ENCODE measurements at places on chromosomes 4 and X.

GRCh38 chr4:142567620-142568451, 278.3 kb downstream of the INPP4B start:
- DNase-seq = no peak

DNA sequence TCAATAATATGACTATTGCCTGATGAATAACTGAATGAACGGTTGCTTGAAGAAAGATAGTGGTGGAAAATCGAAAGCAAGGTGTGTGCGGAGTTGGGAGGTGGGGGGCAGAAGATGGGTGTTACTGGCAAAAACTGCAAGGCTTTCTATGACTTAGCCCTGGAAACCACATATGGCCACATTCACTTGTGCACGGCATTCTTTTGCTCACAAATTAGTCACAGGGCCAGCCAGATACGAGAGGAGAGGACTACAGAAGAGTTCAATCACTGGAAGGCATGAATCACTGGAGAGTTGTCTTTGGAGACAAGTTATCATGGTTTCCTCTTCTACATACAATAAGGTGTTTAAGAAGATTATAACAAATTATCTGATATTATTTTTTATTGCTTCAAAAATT, 626.5 kb upstream of the CPEB2 start:
- DNase-seq = no peak

DNA sequence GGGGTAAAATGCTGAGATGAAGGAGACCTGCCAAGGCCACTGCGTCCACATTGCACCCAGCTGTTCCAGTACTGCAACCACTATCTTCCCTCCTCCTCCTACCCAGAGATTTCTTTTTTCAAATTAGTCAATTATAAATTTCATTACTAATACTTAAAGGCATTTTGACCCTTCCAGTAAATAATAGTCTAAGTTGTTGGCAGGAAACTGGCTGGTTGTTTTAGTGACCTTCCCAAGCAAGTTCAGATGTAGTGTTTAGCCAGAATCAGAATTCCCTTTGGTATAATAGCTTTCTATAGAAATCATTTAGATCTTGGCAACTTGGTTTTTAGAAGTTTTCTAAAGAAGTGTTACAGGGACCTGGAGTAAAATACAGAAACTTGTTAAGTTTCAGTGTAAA, 66.0 kb downstream of the AASDH start:
- no peak for DNase-seq

GRCh38 chr4:109185548-109185947, 116.9 kb downstream of the COL25A1 start:
- no peak for DNase-seq

DNA sequence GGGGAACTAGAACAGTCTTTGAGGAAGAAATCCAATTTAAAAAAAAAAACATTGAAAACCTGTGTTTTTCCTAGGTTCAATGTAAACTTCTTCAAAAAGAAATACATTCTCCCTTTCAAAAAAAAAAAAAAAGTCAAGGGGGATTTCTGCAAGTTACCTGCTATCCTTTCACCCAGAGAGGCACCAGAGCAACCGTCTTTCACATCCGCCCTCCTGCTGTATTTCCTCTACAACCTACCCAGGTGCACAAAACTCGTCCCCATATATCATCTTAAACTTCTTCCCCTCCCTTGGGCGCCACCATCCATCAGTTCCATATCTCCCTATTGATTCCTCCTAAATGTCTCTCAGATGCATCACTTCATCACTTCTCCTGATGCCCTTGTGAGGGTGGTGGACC, 74.5 kb downstream of the NR3C2 start:
- DNase-seq = no peak

DNA sequence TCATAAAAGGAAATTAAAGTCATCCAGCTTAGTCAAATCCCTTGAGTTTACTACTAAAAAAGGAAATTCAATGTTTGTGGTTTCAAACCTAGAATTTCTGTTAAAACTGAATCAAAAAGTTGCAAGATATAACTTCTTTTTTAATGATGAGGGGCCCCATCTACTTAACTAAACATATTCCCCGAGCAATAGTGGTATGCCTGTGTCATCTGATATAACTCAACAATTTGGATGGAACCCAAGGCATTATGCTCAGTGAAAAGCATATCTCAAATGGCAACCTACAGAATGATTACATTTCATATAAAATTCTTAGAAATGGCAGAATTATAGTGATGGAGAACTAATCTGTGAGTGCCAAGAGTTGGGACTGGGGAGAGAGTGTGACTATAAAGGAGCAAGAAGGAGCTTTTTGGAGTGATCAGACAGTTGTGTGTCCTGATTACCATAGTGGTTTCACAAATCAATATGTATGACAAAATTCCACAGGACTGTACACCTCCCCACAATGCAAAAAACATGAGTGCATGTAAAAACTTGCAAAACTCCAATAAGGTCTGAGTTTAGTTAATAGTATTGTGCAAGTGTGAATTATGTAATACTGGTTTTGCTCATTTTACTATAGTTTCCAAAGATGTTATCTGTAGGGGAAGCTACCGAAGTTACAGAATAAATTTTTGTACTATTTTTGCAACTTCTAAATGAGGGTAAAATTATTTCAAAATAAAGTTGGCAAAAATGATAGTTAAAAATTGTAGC, 323.2 kb downstream of the ARHGAP24 start:
- no peak for DNase-seq

DNA sequence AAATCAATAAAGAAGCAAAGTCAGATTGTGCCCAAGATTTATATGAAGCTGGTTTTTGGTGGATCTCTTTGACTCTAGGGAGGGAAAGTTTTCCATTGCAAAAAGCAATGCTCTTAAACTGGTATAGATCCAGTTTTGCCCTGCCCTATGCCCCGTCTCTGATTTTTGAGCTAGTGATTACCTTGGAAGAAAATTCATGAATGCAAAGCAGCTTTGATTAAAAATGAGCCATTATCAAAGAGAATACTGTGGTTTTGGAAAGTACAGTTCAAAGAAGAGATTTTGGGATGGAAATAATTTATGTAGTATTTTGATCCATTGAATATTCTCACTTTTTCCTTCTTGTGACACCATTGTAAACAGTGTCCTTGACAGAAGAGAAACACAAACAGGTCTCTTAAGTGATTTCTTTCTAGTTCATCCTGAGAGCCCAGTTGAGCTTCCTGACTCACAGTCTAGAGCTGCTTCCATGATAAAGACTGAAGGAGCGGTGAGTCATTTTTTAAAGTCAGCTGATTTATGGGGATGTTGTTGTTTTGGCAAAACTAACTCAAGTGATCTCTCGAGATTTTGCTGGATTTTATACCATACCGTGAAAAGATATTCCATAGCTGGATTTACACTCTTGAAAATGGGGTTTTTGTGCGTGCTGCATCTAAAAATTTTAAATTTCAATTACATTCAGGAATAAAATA, 76.7 kb downstream of the AFF1 start:
- no peak for DNase-seq

GRCh38 chrX:114889481-114889880, 127.9 kb downstream of the IL13RA2 start:
- no peak for DNase-seq

- no peak for DNase-seq
Observed at GRCh38 chr4:147933316-147933715, 201.4 kb downstream of the ARHGAP10 start.

DNA sequence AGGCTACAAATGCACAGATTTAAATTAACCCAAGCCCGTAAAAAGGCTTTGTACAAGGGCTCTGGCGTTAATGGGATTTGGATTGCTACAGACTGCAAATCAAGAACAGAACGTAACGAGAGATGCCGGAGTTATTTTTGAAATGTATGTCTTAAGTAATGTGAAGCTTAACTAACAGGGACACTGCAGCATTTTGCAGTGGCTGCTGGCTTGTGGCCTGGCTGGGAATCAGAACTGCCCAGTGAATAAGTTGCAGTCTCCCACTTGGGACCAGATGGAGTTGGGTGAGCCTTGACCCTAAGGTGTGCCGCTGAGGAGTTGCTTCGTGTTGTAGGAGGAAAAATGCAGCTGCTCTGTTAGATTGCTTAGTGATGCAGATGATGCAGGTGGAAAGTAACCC, 318.4 kb downstream of the DHX15 start:
- DNase-seq = no peak

DNA sequence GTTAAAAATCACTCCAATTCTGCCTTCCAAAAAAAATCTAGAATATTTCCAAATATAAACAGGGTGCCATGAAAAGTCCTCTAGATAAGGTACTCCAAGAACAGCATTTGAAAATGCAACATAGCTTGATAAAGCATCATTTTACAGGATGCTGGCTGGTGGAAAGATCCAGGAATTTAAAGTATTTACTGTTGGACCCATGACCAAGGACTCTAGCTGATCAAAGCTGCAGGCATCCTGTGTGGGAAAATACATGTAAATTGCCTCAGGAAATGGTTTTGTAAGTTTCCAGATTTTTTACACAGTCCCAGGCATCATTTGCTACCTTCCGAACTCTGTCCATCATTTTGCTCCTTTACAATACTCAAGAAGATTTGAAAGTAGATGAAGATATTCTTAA, 164.4 kb downstream of the GRIA3 start:
- no peak for DNase-seq

Data from DND-41 (cell line).